ENCODE measurements at places on chromosomes 6 and 20.

DNA sequence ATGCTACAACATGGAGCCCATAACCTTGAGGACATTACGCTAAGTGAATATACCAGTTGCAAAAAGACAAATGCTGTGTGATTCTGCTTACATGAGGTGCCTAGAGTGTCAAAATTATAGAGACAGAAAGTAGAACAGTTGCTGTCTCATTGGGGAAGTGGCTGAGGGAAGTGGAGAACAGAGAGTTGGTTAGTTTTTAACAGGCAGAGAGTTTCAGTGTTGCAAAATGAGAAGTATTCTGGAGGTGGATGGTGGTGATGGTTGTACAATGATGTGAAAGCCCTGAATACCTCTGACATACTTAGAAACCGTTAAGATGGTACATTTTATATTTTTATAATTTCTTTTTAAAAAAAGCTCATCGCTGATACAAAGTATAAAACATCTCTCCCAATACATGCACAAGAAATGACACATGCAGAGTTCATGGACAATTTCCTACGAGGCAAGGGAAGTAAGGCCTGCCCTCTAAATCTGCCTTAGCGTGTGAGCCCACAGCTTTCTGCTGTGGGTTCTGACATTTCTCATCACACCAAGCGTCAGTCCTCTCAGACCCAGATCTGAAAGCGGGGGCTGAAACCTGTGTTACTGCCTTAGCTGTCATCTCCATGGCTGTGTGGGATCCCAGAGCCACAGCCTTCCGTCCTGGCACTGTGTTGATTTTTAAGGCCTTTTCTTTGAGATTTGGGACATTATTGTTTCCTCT lies 126.0 kb downstream of the RNASET2 start:
- no peak for DNase-seq

DNA sequence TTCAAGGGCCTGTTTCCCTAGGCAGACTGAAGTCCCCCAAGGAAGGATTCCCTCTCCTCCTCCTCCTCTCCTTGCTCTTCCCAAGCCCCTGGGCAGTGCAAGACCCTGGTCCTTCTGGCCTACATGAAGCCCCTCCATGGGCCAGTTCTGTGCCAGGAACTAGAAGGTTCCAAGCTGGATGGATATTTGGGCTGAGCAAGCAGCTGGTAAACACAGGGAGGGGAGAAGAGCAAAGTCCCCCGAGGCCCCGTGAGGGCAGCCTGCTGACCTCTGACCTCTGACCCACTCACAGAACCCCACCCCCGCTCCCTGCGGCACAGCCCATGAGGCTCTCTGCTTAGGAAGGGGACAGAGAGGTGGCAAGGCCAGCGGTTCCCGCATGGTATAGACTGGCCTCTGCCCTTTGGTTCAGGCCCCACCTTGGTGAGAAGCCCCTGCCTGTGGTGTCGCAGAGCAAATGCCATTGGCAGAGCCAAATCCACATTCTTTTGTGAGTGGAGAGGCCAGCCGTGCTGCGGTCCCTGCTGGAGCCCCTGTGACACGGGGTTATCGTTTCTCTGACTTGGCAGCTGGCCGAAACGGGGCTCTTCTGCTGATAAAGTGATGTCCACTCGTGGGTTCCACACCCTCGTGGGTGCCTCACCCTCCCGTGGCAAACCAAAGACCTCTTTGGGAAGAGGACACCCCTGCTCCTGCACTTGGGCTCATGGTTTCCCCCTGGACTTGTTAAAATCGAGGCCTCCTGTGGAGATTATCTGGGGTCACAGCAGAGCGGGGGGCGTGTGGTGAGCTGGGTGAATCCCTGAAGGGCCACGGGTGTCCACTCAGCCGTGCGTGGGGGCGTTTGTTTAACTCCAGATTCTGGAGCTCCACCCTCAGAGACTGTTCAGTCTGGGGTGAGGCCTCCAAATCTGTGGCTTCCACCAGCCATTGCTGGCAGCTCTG lies 2.1 kb upstream of the CHRNA4 start:
- DNase-seq = no peak

- no peak for DNase-seq
Observed at GRCh38 chr6:24284006-24284405, 73.9 kb downstream of the DCDC2 start.

DNA sequence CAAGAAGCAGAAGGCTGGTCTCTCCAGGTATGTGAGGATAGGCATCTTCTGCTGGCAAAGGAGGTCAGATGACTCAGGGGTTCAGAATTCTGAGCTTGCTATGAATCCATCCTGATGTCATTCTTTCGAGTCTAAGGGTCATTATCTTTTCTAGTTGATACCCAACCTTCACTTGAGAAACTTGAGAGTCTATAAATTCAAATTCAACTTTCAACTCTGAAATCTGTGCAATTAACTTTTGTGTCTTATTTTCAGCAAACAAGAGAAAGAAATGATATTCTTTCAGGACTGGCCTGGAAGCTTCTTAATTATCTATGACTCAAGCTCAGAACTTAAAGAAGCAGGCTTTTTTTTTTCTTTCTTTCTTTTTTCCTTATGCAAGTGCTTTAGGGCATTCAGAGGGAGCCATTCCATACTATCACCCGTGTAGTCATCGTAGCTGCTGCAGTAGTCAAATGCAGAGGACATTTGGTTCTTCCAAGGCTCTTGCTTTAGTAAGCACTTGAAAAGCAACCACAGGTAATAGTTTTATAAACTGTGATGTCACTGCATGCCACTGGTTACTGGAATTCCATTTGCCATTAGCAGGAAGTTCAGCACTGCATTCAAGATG lies 93.0 kb downstream of the ADTRP start:
- DNase-seq = no peak

GRCh38 chr20:32193996-32194395 lies 13.5 kb downstream of the PLAGL2 start:
- DNase-seq = no peak

- DNase-seq = no peak
Observed at GRCh38 chr6:9766240-9766915, 648.5 kb downstream of the TFAP2A start.

DNA sequence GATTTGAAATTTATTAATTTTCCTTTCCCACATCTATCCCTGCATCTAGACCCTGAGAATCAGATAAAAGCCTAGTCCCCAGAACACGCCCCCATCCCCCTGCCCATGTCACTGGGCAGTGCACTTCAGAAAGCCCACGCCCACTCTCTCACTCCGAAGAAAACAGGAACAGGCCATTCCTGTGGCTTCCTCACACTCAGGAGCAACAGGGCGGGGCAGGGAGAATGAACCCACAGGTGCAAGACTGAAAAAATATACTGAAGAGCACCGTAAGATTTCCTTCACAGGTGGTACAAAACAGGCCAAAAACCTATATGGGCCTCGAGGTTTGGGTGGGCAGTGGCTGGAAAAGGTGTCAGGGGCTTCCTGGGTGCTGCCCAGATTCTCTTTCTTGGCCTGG lies 3.4 kb downstream of the OXT start:
- DNase-seq = no peak

DNA sequence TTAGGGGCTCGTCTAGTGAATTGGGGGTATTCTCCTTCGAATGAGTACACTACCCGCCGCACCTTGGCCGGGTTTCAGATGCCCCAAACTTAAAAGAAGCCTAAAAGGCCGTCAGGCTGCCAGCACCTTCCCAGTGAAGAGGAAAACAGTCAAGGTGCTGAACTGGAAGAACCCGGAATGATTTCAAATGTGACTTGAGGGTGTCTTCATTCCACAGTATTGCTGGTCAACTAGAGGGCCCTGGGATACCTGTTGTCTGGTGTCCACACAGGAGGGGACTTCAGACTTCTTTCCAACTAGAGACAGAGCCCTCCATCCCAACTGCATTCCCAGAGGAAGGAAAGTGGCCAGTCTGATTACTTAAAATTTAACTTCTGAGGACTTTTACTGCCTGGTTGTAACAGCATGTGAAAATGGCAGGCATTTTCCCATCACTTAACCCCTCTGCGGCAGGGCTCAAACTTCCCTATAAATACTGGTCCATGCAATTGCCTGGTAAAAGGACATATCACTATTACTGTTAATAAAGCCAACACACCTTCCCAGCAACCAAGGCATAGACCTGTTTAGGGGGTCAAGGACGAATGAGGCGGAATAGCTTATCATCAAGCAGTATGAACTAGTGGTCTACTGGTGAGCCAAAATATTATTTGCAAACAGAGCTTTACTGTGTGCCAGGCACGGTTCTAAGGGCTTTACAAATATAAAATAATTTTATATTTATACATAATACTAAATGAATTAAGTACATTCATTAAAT lies 651 bp upstream of the SAMHD1 start:
- DNase-seq = no peak

GRCh38 chr6:75244063-75244584 lies 523 bp upstream of the COX7A2 start:
- DNase-seq = no peak

DNA sequence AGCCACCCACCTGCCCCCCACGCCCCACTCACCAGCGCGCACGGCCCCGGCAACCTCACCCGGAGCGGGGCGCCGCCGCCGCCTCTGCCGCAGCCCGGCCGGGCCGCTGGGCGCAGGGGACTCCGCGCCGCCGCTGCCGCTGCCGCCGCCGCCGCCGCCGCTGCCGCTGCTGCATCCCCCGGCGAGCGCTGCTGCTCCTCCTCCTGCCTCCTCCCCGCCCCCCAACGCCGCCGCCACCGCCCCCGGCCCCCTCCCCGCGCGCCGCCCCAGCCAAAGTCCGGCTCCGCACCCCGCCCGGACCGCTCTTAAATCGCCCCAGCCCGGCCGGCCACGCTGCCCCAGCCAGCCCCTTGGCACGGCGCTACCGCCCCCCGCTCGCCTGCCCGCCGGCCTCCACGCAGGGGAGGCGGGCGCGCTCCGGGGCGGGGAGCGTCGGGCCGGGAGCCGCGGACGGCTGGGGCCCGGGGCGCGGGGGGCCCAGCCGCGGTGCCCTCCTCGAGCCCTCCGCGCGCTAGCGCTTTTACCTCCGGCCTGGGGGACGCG lies at the start of gene SULF2:
Gene SULF2, minus strand, starts transcription at position 171 of the 543 bp plus-strand sequence. CDS start 28,118 bp downstream, outside the sequence.
- no peak for DNase-seq

All from brain pericyte (primary cell).